PC-9 (cell line): ENCODE measurements at places on chromosomes 13 and 19. TPM values are rescaled to one million over a fixed set of nuclear protein-coding genes. Genes with fewer than 3 reads are reported as not detected.

The XAB2 gene
- total RNA-seq: 44.9 and 51.3 TPM in 2 replicates

The SMIM17 gene
- 0.33 TPM in 1 of 2 replicates, not detected in the other for total RNA-seq

The TLE6 gene
- 0.90 and 1.1 TPM in 2 replicates for total RNA-seq

The SULT2B1 gene
- total RNA-seq: 4.4 and 6.2 TPM in 2 replicates

The BRSK1 gene
- 6.5 and 14.4 TPM in 2 replicates for total RNA-seq

The ZNF112 gene
- total RNA-seq: 3.5 and 7.8 TPM in 2 replicates

The FGF14 gene
- not detected in 2 replicates for total RNA-seq

The ZNF91 gene
- total RNA-seq: 37.4 and 44.9 TPM in 2 replicates

The PCDH8 gene
- not detected in 2 replicates for total RNA-seq

The ZNF8 gene
- total RNA-seq: 6.2 and 6.4 TPM in 2 replicates

The FLT3LG gene
- 5.1 and 5.3 TPM in 2 replicates for total RNA-seq

The NLRP11 gene
- total RNA-seq: not detected in 2 replicates

The ANGPTL4 gene
- total RNA-seq: 0.30 TPM in 1 of 2 replicates, not detected in the other

The CYP2F1 gene
- total RNA-seq: not detected in 2 replicates

The COX7A1 gene
- not detected in 2 replicates for total RNA-seq

The PRR19 gene
- total RNA-seq: 0.85 and 1.1 TPM in 2 replicates

The TTC9B gene
- 0.50 and 0.59 TPM in 2 replicates for total RNA-seq

The ANO8 gene
- 11.4 and 15.1 TPM in 2 replicates for total RNA-seq

The IQCN gene
- 5.6 and 7.3 TPM in 2 replicates for total RNA-seq

The KLK2 gene
- total RNA-seq: not detected in 2 replicates

The WDR18 gene
- total RNA-seq: 61.5 and 95.3 TPM in 2 replicates

The HCST gene
- total RNA-seq: 1.8 and 2.6 TPM in 2 replicates

The TPRX2 gene
- not detected in 2 replicates for total RNA-seq

The CACNG6 gene
- 11.5 and 18.7 TPM in 2 replicates for total RNA-seq

The SELENOV gene
- 0.35 TPM in 1 of 2 replicates, not detected in the other for total RNA-seq

The C13orf46 gene
- 1.5 and 1.7 TPM in 2 replicates for total RNA-seq

The NANOS3 gene
- total RNA-seq: 1.7 and 2.1 TPM in 2 replicates

The ZNF221 gene
- total RNA-seq: 1.7 and 1.9 TPM in 2 replicates

The IZUMO4 gene
- 1.5 and 2.4 TPM in 2 replicates for total RNA-seq

The ZNF773 gene
- total RNA-seq: 12.1 and 14.0 TPM in 2 replicates

The PDX1 gene
- total RNA-seq: not detected in 2 replicates

The OR7A5 gene
- total RNA-seq: not detected in 2 replicates

The LGI4 gene
- total RNA-seq: 1.2 and 1.3 TPM in 2 replicates

The PPM1N gene
- 5.0 and 9.5 TPM in 2 replicates for total RNA-seq

The PRR36 gene
- 12.9 and 20.3 TPM in 2 replicates for total RNA-seq

The ARL11 gene
- 3.5 and 3.7 TPM in 2 replicates for total RNA-seq

The TGFBR3L gene
- 2.0 and 2.3 TPM in 2 replicates for total RNA-seq

The ATP4A gene
- total RNA-seq: not detected in 2 replicates

The GRIN2D gene
- 3.2 and 3.8 TPM in 2 replicates for total RNA-seq

The EBI3 gene
- total RNA-seq: not detected in 2 replicates

The ZNF44 gene
- 4.0 and 5.0 TPM in 2 replicates for total RNA-seq

The DYRK1B gene
- 29.9 and 39.5 TPM in 2 replicates for total RNA-seq

The OVOL3 gene
- total RNA-seq: not detected in 2 replicates

The CYP4F12 gene
- total RNA-seq: 5.7 and 8.1 TPM in 2 replicates

The KCNJ14 gene
- total RNA-seq: 5.4 and 8.3 TPM in 2 replicates

The FGF21 gene
- 0.41 and 0.78 TPM in 2 replicates for total RNA-seq

The CLEC4M gene
- total RNA-seq: not detected in 2 replicates
